ENCODE measurements at places on chromosomes 11 and 22.

GRCh38 chr11:90202342-90202741, 20.5 kb downstream of the CHORDC1 start:
- DNase-seq = no peak

GRCh38 chr11:106326087-106326486, 248.6 kb downstream of the AASDHPPT start:
- no peak for DNase-seq

DNA sequence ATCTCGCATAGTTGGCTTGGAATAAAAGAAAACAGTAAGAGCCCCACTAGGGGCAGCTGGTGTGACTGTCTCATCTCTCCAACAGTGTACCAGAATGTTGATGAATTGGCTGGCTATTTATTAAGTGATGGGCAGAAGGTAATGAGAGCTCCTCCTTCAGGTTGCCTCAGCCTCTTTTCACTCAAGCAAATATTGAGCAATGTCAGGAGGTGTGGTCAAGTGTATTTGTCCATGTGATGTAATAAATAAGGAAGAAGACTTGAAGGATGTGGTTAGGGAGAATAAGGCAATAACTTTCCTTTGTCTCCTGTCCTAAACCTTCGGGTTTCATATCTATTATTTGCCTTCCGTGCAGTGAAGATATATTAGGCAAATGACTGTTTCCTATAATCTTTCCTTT, at the start of gene TCN1:
TCN1 (minus strand) TSS at position 91 of the 400 bp plus-strand sequence; CDS start at position 74, 17 bp downstream.
- DNase-seq = no peak

- DNase-seq = no peak
Measured at GRCh38 chr11:130674686-130675308, 226.4 kb downstream of the ADAMTS15 start.

DNA sequence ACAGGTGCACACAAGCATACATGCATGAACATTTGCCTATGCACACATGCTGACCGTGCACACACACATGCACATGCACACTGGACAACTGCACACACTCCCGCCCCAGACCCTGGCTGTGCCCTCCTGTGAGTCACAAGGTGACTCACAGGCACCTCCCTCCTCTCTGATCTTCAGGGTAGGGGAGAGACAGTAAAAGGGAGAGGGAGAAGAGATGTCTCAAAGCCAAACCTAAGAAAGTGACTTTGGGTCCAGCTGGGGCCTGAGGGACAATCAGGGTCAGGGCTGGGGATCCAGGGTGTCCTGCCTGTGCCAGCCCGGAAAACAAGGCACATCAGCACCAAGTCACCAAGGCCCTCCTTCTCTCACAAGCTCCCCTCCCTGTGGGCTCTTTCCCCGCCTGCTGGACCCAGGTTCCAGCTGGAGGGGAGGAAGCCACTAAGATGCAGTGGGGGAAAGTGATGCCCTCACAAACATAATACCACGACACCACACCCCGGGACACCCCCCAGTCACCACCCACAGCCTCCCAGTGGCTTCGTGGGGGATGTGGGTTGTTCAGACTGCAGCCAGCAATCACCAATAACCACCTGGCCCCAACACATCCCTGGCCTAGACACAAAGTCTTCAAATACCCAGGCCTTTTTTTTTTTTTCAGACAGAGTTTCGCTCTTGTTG, 39.3 kb downstream of the PDGFB start:
- no peak for DNase-seq

- DNase-seq = no peak
Measured at GRCh38 chr11:87359401-87359800, 321.7 kb downstream of the TMEM135 start.

- no peak for DNase-seq
Measured at GRCh38 chr11:113377681-113378412, 9.7 kb upstream of the ANKK1 start.

- DNase-seq = no peak
Measured at GRCh38 chr11:134231958-134232659, 7.6 kb downstream of the VPS26B start.

DNA sequence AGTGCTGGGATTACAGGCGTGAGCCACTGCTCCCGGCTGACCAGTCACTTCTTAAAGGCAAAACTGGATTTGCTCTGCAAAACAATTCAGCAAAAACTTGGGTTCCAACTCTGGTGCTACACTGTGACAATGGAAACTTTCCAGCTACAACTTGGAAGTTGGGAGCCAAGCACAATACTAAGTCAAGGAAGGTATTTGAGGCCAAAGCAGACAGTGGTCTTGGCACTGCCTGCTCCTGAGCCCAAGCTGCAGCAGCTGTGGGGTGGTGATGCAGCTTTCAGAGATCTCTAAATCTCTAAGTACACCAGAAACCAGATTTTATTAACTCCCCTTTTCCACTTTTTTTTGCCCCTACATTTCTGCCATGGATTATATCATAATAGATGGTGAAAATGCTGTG, 17.5 kb downstream of the ADM start:
- no peak for DNase-seq
